ENCODE measurements at places on chromosomes 5 and 9.

GRCh38 chr5:96796434-96796833 lies 11.3 kb downstream of the ERAP1 start:
- DNase-seq = no peak

DNA sequence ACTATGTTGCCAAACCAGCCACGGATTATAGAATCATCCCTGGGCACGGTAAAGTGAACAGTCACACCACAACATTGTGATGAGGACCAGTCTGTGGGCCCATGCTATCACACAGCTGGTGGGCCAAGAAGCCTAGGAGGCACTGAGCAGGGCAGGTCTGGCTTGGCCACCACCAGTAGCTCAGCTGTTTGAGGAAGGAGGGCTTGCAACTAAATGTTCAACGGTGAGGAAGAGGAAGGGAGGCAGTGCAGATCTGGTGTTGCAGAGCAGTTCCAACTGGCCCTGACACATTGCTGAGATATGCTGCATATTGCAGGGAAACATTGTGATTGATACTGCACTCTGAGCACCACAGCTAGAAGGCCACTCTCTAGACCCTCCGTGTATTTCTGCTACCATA lies 77.9 kb upstream of the ATG10 start:
- peak; percentile 34 for DNase-seq

DNA sequence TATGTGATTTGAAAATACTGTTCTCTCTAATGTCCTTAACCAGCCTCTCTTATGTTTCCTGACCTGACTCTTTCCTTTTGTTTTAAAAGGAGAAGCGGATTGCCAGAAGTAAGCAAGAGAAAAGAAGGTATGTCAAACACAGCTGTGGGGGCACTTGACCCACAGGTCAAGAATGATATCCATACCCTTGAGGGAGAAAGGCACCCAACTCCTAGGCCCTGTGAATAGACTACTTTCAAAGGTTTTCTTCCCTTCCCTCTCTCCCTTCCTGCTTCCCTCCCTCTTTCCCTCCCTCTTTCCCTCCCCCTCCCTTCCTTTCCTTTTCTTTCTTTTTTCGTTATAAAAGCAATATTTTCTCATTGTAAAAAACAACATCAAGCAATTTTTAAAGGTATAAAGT lies 306.8 kb downstream of the TRPM3 start:
- DNase-seq = no peak

- DNase-seq = no peak
Observed at GRCh38 chr9:109409773-109410397, 88.2 kb downstream of the PTPN3 start.

DNA sequence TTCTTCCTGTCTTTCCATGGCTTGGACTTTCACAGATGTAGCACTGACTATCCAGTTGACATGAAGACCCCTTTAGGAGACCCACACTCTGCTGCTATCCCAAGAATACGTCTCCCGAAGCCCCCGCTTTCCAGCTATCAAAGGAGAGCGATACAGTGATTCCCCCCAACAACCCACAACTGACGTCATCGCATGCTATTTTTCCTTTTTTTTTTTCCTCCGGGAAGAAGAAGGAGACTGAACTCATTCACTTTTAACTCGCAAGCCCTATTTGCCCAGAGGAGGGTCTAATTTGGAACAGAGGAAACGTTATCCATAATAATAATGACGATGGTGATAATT lies 2.1 kb downstream of the PAPPA start:
- DNase-seq = no peak

- DNase-seq = no peak
Observed at GRCh38 chr9:118000581-118000980, 296.4 kb downstream of the TLR4 start.

GRCh38 chr9:134751622-134752021 lies 110.0 kb downstream of the COL5A1 start:
- no peak for DNase-seq

GRCh38 chr5:1743769-1744085 lies 55.9 kb downstream of the MRPL36 start:
- DNase-seq = no peak

DNA sequence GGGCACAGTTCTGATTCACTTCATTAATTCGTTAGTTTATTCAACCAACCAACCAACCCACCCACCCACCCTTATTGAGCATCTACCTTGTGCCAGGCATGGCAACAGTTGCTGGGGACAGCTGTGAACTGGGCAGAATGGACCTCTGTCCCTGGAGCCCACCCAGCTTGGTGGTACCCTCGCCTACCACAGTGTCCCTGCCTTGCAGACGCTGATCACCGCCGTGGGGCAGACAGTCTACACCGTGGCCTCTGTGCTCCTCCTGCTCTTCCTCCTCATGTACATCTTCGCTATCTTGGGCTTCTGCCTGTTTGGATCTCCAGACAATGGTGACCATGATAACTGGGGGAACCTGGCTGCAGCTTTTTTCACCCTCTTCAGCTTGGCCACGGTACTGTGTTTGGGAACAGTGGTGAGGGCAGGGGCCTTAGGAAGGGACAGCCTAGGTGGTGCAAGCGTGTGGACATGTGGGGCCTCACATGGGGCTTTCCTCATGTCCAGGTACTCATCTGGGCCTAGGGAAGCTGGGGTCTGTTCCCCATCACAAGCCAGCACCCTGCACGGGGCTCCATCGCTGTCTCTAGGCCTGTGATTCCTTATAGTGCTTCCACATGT lies 26.2 kb downstream of the PITX1 start:
- no peak for DNase-seq

Data from CD14-positive monocyte (primary cell).